ENCODE measurements at places on chromosomes 4 and X.

- DNase-seq = no peak
Measured at GRCh38 chrX:13511944-13512330, 57.5 kb upstream of the EGFL6 start.

- no peak for DNase-seq
Measured at GRCh38 chr4:25859429-25860148, 3.2 kb downstream of the SEL1L3 start.

GRCh38 chr4:17595471-17596005 is 18.5 kb downstream of the LAP3 start:
- DNase-seq = no peak

DNA sequence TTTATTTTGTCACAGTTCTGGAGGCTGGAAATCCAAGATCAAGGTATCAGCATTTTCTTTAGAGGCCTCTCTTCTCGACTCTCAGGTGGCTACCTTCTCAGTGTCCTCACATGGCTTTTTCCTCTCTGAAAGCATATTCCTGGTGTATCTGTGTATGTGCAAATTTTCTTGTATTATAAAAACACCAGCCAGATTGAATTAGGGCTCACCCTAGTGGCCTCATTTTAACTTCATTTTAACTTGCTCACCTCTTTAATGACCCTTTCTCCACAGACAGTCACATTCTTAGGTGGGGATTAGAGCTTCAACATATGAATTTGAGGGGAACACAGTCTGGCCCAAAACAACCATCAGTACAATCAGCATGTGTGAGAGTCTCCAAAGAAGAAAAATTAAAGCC is 542.4 kb upstream of the FAM241A start:
- no peak for DNase-seq

- DNase-seq = no peak
Measured at GRCh38 chr4:38279077-38279476, 318.9 kb downstream of the PTTG2 start.

- DNase-seq = no peak
Measured at GRCh38 chrX:118179161-118179560, 62.6 kb upstream of the KLHL13 start.

- DNase-seq = no peak
Measured at GRCh38 chr4:633976-634598, 8.7 kb downstream of the PDE6B start.

DNA sequence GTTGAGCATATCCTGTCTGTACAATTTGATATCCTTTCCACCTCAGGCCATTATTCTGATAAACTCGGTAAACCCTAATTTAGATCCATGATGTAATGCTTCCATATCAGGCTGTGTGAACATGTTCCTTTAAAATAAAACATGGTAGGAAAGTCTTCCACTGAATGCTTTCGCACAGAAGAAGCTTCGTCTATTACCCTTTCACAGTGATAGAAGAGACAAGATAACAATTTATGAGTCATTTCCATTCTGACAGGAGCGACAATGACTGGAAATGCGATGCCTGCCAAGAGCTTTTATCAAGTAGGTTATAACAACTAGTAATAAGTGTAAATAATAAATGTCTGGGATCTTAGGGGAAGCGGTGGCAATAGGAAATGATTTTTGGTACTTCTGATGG is 98.8 kb downstream of the TTC29 start:
- DNase-seq = no peak

- DNase-seq = no peak
Measured at GRCh38 chr4:139773560-139774318, 108.1 kb downstream of the MGST2 start.

DNA sequence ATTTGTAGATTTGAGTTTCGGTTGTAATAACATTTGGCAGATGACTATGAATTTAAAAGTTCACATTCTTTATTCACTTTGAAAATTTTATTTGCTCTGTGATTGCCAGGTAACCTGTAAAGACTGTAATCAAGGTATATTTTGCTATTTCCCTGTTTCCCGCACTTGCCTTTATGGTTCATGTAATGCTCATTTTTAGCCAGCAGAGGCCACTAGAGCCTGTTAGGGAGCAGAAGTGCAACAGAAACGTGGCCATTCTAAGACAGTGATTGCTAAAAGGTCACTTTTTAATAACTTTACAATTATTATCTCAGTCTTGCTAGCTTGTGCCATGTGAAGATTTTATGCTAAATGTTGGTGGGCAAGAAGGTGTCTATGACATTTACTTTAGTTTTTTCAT is 12.4 kb downstream of the YIPF6 start:
- DNase-seq = no peak

DNA sequence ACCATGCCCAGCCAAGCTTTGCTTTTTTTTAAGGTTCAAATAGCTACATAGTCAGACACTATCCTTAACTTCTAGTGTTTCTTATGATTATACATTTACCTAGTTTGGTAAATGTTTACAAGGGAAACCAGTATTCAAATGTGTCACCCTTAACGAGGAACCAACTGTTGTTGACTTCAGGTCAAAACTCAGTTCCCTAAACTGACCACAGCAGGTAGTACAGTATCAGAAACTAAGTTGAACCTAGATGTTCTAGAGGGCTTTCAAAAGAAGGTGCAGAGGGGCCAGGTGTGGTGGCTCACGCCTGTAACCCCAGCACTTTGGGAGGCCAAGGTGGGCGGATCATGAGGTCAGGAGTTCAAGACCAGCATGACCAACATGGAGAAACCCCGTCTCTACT is 11.3 kb downstream of the GPC4 start:
- DNase-seq = no peak

DNA sequence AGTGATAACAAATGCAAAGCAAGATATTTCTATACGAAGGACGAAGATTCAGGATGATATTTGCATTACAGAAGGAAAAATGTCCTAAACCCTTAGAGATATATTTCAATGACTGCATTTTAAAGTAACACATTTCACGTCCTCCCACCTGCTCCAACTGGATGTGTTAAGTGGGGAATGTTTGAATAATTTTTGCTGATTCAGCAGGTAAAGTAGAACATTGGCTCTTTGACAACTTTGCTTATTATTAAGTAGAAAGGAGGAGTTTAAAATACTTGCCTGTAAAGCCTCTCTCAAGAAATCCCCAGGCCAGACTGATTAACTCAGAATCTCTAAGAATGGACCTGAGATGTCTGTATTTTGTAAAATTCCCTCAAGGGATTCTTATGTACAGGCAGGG is 1165.2 kb upstream of the PRKX start:
- no peak for DNase-seq

DNA sequence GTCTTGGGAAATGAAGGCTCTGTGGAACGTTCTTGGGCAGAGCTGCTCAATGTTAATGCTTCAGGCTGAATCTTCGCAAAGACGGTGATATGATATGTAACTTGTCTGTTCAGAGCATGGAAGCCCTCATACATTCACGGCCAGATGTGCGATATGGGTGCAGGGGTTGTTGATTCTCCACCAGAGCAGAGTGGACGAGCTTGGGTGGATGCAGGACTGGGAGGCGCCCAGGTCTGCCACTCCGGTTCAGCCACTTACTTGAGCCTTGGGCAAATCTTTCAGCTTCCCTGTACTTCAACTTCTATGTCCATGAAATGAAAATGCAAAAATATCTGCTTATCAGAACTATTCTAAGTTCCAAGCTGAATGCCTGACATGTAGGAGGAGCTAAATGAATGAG is 47.4 kb upstream of the MND1 start:
- DNase-seq = no peak

GRCh38 chrX:471281-471680 is 84.6 kb upstream of the PPP2R3B start:
- no peak for DNase-seq

GRCh38 chr4:76429636-76430035 is 5.4 kb upstream of the SHROOM3 start:
- DNase-seq = no peak

DNA sequence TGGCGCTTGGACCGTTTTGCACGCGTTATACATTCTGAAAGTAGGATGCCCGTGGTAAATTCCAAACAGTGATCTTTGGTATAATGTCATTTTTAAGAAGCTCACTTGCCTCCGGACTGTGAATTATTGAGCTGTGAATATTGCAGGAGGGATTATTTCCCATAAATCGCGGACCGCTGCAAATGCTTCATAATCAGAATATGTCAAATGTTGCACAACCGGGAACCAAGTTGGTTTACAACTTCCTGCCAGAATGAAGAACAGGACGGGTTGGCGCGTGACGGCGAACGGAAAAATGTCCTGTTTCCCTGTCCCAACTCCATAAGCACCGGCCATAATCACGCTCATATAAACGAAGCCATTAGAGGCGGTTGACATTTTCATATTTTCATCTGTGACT is 67.6 kb downstream of the SHOX start:
- no peak for DNase-seq

DNA sequence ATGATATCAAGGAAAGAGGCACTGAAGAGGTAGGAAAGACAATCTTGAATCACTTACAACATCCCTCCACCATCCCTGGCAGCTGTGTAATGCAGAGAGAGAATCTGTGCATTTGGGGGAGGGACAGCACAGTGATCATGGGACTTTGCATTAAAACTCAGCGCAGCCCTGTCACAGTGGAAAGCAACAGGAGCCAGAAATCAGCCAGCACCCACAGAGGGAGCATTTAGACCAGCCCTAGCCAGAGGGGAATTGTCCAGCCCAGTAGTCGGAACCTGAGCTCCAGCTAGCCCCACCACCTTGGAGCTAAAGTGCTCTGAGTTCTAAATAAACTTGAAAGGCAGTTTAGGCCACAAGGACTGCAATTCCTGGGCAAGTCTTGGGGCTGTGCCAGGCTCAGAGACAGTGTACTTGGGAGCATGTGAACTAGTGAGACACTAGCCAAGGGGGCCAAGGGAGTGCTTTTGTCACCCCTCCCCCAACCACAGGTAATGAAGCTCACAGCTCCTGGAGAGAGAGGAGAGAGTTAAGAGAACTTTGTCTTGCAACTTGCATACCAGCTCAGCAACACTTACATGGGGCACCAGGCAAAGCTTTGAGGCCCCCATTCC is 83.9 kb upstream of the FAM241A start:
- DNase-seq = no peak

DNA sequence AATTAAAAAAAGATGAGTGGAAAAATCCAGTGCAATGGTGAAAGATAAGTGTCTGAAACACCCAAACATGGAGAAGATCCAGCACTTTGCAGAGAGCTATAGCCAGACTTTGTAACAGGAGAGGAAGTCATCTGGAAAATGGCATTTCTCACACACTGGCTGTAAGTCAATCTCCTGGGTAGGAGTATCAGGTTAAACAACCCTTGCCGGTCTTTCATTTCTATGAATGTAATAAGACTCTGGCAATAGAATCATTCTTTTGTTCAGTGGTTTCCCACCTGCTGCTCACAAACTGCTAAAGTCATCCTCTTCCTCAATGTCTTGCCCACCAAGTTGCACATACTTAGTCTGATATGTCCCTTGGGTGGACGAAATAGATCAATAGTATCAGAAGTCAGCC is 94.0 kb upstream of the ATP8A1 start:
- no peak for DNase-seq

DNA sequence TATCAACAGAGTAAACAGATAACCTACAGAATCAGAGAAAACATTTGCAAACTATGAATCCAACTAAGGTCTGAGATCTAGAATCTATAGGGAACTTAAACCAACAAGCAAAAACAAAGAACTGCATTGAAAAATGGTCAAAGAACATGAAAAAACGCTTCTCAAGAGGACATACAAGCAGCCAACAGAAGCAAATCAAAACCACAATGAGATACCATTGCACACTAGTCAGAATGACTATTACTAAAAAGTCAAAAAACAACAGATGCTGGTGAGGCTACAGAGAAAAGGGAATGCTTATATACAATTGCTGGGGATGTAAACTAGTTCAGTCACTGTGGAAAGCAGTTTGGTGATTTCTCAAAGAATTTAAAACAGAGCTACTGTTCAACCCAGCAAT is 255.7 kb downstream of the TMEM47 start:
- DNase-seq = no peak

DNA sequence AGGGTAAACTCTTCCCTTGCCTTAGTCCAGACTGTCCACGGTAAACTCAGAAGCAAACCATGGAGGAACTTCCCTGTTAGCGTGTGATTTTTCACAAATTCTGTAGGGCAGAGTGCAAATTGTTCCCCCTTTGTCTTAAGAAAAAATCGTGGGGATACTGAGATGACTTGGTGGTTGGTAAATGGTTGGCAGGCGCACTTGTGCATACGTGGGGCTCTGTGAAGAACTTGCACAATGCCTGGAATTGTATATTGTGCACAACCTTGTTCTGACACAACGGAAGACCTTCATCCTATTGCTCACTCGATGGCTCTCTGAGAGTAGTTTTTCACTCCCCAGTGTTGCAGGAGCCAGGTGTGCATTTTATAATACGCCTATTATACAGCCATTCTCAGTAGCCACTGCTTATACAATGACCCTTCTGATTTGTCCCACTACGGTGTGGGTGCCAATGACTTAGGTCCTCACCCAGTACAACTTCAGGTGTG is 150.0 kb downstream of the SPRY1 start:
- DNase-seq = no peak

- no peak for DNase-seq
Measured at GRCh38 chrX:32687379-32687778, 524.0 kb downstream of the DMD start.

GRCh38 chrX:15437724-15438123 is 53.5 kb upstream of the VEGFD start:
- no peak for DNase-seq

DNA sequence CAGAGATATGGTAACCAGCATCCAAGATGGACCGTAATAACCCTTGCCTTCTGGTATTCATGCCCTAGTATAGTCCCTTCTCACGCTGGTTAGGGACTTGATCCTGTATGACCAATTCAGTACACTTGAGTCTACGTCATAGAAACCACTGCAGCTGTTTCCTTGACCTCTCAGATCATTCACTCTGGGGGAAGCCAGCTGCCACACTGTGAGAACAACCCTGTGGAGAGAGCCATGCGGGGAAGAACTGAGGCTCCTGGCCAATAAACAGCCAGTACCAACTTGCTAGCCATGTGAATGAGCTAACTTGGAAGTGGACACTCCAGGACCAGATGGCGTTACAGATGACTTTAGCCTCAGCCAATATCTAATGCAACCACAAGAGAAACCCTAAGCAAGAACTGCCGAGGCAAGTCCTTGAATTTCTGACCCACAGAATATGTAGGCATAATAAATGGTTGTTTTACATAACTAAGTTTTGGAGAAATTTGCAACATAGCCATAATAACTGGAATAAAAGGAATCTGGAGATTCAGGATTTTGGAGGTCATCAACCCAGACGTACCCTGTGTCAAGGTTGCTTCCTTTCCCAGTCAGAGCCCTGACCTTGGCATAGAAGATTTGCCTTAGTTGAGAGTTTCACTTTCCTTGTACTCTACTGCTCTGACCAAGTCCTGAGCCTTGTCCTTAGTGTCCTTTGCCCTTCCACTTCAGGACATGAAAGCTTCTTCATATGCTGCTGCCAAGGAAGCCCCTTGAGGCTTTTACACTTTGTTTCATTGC is 87.3 kb upstream of the ZNF81 start:
- no peak for DNase-seq

DNA sequence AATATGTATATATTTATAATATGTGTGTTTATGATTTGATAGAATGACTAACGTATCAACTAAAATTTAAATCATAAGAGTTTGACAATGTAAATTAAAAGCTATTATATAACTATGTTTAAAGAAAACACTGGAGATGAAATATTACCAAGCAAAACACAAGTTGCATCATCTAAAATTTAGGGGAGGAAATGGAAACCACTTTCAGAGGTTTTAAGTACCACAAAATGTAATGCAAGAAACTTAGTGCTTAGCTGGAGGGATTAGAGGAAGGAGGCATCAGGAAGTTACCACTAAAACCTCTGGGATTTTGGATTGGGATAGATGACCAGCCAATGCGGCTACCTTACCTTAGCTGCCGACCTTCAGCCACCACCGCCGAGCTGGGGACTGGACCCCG is 1192.1 kb upstream of the PRKX start:
- no peak for DNase-seq

GRCh38 chr4:13201241-13201640 is 282.9 kb downstream of the RAB28 start:
- DNase-seq = no peak

Data from stimulated activated CD4-positive, alpha-beta T cell treated with anti-CD3 and anti-CD28 coated beads, Interleukin-12 subunit alpha, Interleukin-12 subunit beta, amount 100 ng/mL, for 48 hours (primary cell).